Astrocyte (in vitro differentiated cells and primary cell): ENCODE measurements at places on chromosomes 5 and 9. TPM values are rescaled to one million over a fixed set of nuclear protein-coding genes. Genes with fewer than 3 reads are reported as not detected.

- H3K4me3 ChIP-seq: no peak overlapping the region
- no peaks in the 10 kb centered on the region for H3K36me3 ChIP-seq
- no peak overlapping the region for H3K27ac ChIP-seq
- DNase-seq: no peak
These were observed 4.8 kb downstream of the SNCB start for GRCh38 chr5:176625512-176625911.

- H3K36me3 ChIP-seq: no peaks in the 10 kb centered on the region
- no peak overlapping the region for H3K27ac ChIP-seq
- no peaks in the 10 kb centered on the region for H3K27me3 ChIP-seq
- H3K4me1 ChIP-seq: peaks cover 14% of the 10 kb centered on the region
These were observed 5.7 kb upstream of the LARP1 start for GRCh38 chr5:154749491-154749890.

OCLN gene
- total RNA-seq: 12.1 and 15.3 TPM in 2 replicates

DNA sequence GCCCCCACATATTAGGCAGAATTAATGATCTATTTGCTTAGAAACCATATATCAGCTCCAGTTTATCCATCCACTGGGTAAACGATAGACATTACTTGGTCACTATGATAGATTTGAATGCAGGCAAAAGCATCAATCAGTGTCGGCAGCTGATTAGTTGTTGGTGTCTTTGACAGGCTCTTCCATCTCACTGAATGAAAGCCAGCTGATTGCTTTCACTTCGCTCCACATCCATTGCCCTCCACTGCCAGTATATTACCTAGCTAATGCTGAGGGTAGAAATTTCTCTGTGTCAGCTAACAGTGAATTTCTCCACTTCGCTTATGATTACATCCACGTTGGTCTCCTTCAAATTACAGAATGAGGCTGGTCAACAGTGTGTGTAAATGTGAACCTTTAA lies 821.3 kb upstream of the TYRP1 start:
- DNase-seq: no peak
- H3K36me3 ChIP-seq: no peaks in the 10 kb centered on the region
- no peaks in the 10 kb centered on the region for H3K27me3 ChIP-seq
- no peak overlapping the region for H3K4me3 ChIP-seq

PTGS1 gene
- 0.23 and 0.41 TPM in 2 replicates for total RNA-seq
